Motor neuron (in vitro differentiated cells): ENCODE measurements at places on chromosomes 1 and 21. TPM values are rescaled to one million over a fixed set of nuclear protein-coding genes. Genes with fewer than 3 reads are reported as not detected.

GRCh38 chr21:40633048-40633447 is 213.9 kb downstream of the DSCAM start:
- ATAC-seq = no peak

DNA sequence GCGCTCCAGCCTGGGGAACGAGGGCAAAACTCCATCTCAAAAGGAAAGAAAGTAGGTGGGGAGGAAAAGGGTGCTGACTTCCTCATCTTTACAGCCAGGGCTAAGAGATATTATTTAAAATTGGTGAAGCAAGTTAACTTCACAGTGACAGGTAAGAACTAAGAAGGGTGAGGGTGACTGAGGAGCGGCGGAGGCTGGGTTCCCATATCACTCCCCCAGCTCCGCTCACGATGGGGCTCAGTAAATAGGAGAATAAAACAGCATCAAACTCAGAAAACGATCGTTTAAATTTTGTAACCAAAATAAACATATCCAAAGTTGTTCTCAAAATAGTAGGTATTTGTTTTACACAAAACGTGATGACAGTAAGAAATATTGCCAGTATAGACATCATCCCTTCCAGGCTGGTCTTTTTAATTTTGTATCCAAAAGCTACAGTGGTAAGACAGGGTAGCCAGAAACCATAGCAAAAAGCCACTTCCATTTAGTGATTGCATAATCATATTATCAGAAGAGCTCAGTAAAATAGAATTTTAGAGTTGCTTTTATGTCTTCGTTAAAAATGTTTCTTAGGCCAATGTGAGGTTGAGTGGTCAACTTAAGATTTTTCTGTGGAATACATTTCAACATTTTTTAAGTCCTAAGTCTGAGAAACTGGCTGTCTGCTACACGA is 26.2 kb upstream of the ADARB1 start:
- ATAC-seq = no peak

DNA sequence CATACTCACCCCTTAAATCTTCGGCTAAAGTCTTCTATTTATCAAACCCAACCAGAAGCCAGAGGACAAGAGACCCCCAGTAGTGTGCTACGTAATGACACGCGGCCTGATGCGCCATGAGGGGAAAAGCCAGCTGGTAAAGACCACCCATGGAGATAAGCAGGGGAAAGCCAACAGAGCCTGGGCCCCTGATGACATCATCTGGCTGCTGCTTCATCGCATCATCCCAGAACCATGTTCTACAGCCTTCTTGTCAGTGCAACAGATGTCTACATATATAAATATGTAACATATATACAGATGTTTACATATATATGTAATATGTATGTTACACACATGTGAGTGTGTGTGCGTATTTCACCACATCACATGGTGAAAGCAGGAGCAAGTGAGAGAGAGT is 81.7 kb upstream of the VANGL1 start:
- ATAC-seq = no peak

DNA sequence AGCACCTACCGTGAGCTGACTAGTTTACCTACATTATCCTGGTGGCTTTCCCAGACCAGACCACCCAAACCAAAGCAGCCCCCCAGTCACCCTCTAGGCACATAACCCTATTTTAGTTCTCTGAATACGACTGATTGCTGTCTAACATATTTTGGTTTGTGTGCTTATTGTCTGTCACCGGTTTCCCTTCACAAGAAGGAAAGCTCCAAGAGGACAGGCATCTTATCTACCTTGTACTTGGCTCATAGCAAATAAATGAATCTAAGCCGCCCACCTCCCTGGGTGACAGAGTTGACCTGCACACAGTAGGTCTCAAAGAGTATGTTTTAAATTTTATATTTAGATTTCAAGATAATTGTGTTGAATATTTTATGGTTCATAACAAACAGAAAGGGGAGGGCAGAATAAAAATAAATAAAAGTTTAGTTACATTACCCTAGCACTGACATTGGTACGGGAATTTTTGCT is 904 bp upstream of the PRDX6 start:
- no peak for ATAC-seq

GRCh38 chr1:232995189-232995588 is 44.8 kb downstream of the NTPCR start:
- no peak for ATAC-seq

- peak; percentile 52 for ATAC-seq
Measured at GRCh38 chr1:226912587-226913176, 27.4 kb upstream of the COQ8A start.

- no peak for ATAC-seq
Measured at GRCh38 chr21:30072496-30072895, 94.1 kb downstream of the CLDN17 start.

GRCh38 chr21:26120828-26121227 is 49.7 kb downstream of the APP start:
- peak; percentile 42 for ATAC-seq

GRCh38 chr1:76065270-76065669 is 9.3 kb upstream of the ST6GALNAC3 start:
- ATAC-seq = peak; percentile 23

GRCh38 chr1:24248859-24249258 is 61.8 kb upstream of the IFNLR1 start:
- ATAC-seq = peak; percentile 49

GRCh38 chr1:225426395-225427234 is 1.2 kb downstream of the LBR start:
- peak; percentile 9 for ATAC-seq

DNA sequence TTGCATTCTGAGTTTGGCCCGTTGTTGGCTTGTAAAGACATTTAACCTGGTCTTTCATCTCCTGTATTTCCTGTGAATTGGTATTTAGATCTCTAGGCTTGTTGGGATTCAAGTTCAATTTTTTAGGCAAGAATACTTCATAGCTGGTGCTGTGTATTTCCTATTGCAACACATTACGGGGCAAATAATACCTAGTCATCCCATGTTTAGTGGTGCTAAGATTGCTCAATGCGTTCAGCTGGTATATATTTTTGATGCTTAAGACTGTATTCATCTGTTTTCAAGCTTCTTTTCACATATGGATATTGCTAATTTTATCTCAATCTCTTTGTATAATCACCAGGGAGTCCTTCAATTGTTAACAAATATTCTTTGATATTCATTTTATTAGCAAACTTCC is 87.5 kb upstream of the ZBTB18 start:
- ATAC-seq = no peak

DNA sequence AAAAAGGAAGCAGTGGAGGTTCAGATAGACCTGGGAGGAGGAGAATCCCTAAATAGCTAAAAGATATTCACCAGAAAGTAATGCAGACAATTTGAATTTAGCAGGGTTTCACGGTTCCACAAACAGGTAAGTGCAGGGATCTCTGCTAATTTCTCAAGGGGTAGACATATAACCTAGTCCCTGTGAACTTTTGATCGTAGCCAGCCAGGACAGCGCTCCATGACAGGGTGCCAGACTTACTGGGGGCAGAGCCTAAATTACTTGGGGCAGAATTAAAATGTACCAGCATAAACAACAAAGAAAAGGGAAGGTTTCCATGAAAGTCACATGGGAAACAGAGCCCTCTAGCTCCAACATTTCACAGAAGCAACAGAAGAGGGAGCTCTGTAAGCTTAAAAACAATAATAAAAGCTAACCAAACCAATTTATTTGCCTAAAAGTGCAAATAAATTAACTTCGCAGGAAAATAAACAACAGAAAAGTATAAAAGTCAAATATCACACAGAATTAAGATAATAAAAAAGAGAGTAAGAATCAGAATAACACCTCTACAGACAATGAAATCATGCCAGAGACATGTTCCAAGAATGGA is 198.3 kb downstream of the DUSP10 start:
- no peak for ATAC-seq

DNA sequence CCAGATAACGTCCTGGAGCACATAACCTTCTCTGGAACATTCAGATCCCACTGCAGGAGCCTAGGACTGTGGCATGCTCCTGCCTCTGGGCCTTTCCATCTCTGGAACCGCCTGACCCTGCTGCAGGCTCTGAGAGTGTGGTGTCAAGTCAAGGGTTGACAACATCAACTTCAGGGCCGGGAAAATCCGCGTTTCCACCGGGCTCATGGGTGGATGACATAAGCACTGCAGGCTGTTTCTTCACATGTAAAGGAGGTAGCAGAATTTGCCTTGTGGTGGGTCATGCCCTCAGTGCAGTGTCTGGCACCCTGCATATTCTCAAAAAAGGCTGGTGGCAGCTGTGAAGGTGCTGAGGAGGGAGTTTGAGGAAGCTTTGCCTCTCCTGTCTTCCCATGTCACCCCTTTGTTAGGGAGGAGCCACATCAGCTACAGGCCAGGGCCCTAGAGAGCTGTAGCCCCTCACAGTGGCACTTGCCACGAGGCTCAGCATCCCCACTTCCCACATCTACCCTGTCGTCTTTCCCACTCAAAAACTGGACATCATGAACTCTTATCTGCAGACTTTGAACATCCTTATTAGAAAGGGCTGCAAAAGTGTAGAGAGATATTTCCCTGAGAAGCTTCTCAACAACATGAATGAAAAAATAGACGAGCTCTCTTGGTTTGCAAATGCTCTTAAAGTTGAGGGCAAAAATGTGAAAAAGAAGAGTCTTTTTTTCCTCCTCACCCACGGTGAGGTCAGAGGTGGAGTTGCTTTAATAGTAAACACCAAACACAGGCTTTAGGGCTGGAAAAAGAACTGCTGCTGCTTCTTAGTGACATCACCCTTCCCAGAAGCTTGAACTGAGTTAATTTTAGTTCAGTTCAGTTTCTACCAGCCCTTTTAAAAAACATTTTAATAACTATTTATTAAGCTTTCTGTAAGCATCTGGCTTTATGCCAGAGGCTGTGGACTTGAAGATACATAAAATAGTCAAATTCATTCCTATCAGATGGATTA is 121.3 kb downstream of the HUNK start:
- ATAC-seq = peak; percentile 7

DNA sequence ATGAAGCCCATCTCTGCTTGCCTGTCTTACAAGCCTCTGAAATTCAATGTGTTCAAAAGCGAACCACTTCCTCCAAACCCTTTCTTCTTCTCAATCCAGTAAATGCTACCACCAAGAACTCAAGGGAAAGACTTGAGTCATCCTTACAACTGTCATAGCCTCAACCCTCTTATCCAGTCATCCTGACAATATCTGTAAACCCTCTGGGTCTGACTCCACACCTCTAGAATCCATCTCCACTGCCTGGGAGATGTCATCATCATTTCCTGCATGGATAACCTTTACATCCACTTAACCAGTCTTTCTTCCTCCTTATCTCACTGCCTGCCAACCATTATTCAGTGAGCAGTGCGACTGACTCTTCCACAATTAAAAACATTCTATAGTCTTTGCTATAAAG is 441.1 kb downstream of the SETD4 start:
- peak; percentile 24 for ATAC-seq

- peak; percentile 70 for ATAC-seq
Measured at GRCh38 chr21:42515708-42516502, 2.3 kb downstream of the SLC37A1 start.

GRCh38 chr1:247548092-247548491 is 842 bp upstream of the GCSAML start:
- no peak for ATAC-seq

GRCh38 chr21:25496825-25497482 is 110.3 kb downstream of the MRPL39 start:
- no peak for ATAC-seq

DNA sequence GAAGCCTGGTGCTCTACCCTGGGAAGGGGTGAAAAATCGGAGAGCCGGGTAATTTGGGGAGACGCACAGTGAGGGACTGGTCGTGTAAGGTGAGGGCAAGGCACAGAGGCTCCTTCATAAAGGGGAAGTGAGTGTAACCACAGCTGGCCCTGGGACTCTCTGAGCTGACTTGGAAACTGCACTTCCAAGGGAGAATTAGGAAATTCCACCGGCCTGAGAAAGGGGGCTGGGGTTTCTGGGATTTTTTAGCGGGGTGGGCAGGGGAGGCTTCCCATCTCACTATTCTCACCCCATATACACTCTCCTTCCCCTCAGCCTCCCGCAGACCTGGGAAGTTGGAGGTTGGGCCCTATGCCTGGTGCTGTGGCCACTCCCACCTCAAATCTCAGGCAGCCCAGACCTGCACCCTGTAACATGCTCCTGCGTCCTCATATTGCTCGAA is 88.3 kb upstream of the IPO9 start:
- ATAC-seq = no peak

Gene TGFB2
- 0.10 and 0.71 TPM in 2 replicates for total RNA-seq

Gene NECTIN4
- total RNA-seq = 3.1 and 3.8 TPM in 2 replicates

Gene LCE2C
- total RNA-seq = not detected in 2 replicates

Gene BEND5
- total RNA-seq = 39.9 and 40.1 TPM in 2 replicates

Gene ACADM
- 61.0 and 64.4 TPM in 2 replicates for total RNA-seq

Gene LEFTY1
- total RNA-seq = 0.21 and 0.82 TPM in 2 replicates
